ENCODE measurements at places on chromosomes 3 and 15. TPM values are rescaled to one million over a fixed set of nuclear protein-coding genes. Genes with fewer than 3 reads are reported as not detected.
A peak's percentile ranks its signal among the peaks of the same experiment; 100 is the strongest.

DNA sequence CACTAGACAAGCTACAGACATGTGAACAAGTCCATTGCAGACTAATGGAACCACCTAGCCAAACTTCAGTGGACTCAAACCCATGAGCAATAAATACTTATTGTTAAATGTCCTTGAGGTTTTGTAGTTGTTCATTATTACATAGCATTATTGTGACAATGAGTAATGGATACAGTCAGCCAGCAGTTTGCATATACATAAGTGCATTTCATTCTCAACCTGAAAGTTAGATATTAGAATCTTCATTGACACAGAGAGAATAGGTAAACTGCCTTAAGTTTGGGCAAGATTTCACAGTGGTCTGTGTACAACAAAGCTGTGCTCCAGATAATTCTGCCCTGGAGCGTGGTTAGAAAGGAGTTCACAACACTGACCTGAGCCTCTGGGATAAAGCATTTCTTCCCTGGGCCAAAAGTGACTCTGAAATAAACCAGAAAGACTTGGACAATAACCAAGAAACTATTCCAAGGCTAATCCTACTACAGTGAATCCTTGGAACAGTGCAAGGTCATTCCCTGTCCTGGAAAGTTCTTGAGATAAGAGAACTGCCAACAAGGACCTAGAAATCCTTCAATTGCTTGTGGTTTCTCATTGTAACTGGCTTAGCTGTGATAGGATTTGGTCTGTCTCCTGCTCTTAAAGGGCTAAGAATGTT lies 225.5 kb upstream of the STT3B start:
- no peaks in the 10 kb centered on the region for H3K36me3 ChIP-seq
- no peak overlapping the region for H3K4me3 ChIP-seq
- no peaks in the 10 kb centered on the region for H3K4me1 ChIP-seq

DNA sequence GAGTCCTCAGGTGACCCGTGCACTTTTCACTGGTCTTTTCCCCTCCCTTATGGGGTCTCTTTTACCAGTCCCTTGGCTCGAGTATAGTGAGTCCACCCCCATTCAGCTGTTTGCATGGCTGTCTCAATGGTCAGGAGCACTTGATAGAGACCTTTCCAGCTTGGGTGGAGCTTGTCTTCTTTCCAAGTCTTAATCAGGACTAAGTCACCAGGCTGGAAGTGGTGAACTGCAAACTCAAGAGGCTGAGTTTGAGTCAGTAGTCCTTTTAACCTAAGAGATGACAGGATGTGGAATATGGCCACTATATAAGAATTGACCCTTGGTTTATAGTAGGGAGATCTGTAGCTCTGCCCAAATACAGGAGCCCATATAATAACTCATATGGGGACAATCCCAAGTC lies 279.7 kb downstream of the PYDC2 start:
- H3K4me3 ChIP-seq, result no peak overlapping the region
- H3K4me1 ChIP-seq, result no peaks in the 10 kb centered on the region
- no peaks in the 10 kb centered on the region for H3K27me3 ChIP-seq
- DNase-seq, result no peak

DNA sequence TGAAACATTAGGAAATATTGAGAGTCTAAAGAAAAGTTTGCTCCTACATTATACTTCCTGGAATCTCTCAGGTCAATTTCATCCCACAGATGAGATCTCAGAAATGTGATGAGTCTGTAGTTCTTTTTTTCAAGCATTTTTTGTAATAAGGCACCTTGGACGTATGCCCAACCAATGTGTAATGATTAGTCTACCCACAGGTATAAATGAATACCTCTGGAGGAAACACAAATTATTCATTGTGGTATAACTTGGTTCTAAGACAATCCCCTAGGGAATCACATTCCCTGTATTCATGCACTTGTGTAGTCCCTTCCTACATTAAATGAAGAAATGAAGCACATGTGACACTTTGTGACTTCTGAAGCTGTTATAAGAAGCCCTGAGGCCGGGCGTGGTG lies 596.2 kb upstream of the UBE2E2 start:
- H3K36me3 ChIP-seq, result no peaks in the 10 kb centered on the region
- no peak overlapping the region for H3K4me3 ChIP-seq
- no peaks in the 10 kb centered on the region for H3K4me1 ChIP-seq

GRCh38 chr3:39343076-39343717 lies 13.7 kb downstream of the CCR8 start:
- no peaks in the 10 kb centered on the region for H3K27me3 ChIP-seq
- H3K36me3 ChIP-seq, result no peaks in the 10 kb centered on the region
- no peaks in the 10 kb centered on the region for H3K4me1 ChIP-seq
- DNase-seq, result no peak
- no peak overlapping the region for H3K4me3 ChIP-seq

DNA sequence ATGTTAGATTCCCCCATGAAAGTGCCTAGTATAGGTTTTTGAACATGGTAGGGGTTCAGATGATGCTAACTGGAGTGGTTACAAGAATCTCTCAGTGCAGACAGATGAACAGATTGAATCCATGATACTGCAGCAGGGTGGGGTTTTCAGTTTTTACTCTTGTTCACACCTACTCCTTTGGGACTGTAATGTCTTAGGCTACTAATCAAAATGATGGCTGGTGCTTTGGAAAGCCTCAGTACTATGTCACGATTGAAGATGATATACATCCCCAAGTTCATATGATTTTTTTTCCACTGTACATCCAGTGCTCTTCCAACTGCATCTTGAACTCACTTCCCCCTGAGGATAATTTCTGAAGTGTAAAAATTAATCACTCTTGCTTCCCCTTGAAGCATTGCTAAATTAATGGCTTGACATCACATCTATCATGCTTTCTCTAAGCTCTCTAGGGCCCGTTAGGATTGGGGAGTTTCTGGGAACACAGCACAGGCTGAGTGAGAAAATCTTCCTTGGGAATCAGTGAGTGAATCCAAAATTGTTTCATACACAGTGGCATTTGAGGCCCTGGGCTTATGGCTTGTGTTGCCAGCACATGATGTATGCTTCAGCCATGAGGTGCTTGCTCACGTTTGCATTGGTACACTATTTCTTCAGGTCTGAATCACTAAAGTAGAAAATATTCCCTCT lies 115.0 kb upstream of the TPRG1 start:
- H3K27ac ChIP-seq, result no peak overlapping the region
- no peak overlapping the region for H3K4me3 ChIP-seq
- H3K36me3 ChIP-seq, result no peaks in the 10 kb centered on the region
- H3K4me1 ChIP-seq, result no peaks in the 10 kb centered on the region

DNA sequence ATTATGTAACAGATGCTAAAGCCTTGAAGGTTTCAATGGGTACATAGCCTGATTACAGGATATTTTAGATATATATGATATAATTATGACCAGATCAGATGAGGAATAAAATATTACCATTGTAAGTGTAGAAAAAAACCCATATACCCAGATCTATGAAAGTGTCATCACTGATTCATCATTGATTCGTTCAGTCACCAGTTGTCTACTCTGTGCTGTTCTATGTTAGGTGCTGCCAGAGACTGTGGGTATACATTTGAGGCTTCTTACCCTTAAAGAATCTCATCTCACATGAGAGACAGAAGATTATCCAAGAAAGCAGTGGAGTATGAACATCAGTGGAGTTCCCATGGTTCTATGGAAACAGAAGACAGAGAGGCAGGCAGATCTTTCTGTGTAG lies 92.2 kb downstream of the MBNL1 start:
- no peak for DNase-seq
- no peaks in the 10 kb centered on the region for H3K27me3 ChIP-seq
- no peak overlapping the region for H3K4me3 ChIP-seq

DNA sequence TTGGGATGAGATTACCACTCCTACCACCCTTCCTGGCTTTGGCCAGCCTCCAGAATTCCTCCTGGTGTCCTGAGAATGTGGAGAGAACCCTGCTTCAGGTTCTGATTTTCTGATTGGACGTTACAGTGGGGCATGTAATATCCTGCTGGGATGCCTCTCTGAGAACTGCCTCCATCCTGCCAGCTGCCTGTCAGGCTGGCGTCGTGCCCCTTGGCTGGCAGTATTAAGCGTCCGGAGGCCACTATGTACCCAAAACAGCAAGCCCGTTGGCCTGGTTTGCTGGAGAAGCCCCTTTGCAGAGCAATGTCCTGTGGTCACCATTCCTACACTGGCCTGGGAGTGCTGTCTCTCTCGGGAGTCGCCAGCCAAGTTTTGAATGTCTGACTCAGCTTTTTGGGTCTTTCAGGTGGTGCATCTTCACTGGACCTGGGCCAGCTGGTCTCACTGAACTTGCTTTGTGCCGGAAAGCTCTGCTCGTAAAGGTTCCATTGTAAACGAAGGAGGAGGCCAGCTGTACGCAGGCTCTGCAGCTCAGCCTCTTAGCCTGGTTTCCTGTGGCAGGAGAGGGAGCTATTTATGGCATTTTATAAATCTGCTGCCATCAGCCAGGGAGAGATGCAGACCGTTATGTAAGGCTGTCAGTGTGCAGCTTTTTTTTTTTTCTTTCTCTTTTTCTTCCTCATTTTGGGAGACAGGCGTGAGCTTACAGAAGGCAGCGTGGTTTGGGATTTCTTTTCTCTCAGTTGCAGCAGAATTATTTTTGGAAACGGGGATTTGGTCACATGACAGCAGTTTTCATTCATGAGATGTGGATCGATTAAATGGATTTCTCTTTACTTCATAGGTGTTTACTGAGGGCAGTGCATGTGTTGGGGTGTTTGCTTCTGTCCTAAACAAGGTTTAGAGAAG lies 19.0 kb upstream of the TRAK1 start:
- peak overlapping the region; percentile 83 for H3K27ac ChIP-seq
- H3K36me3 ChIP-seq, result no peaks in the 10 kb centered on the region
- no peak for DNase-seq
- H3K4me3 ChIP-seq, result peak overlapping the region; percentile 25

GRCh38 chr3:198113206-198114053 lies 153.4 kb downstream of the LMLN start:
- H3K27me3 ChIP-seq, result peaks cover 68% of the 10 kb centered on the region
- H3K4me1 ChIP-seq, result peaks cover 8% of the 10 kb centered on the region
- no peaks in the 10 kb centered on the region for H3K36me3 ChIP-seq
- no peak overlapping the region for H3K27ac ChIP-seq

GRCh38 chr3:158095814-158096704 lies 10.2 kb downstream of the SHOX2 start:
- no peak overlapping the region for H3K27ac ChIP-seq
- no peak overlapping the region for H3K4me3 ChIP-seq
- no peaks in the 10 kb centered on the region for H3K36me3 ChIP-seq
- peaks cover 11% of the 10 kb centered on the region for H3K4me1 ChIP-seq
- H3K27me3 ChIP-seq, result peaks cover 96% of the 10 kb centered on the region

- peaks cover 78% of the 10 kb centered on the region for H3K36me3 ChIP-seq
- no peaks in the 10 kb centered on the region for H3K27me3 ChIP-seq
- peaks cover 94% of the 10 kb centered on the region for H3K4me1 ChIP-seq
- no peak overlapping the region for H3K4me3 ChIP-seq
- peak; percentile 57 for DNase-seq
These were observed 7.1 kb downstream of the AMOTL2 start for GRCh38 chr3:134366928-134367811.

DNA sequence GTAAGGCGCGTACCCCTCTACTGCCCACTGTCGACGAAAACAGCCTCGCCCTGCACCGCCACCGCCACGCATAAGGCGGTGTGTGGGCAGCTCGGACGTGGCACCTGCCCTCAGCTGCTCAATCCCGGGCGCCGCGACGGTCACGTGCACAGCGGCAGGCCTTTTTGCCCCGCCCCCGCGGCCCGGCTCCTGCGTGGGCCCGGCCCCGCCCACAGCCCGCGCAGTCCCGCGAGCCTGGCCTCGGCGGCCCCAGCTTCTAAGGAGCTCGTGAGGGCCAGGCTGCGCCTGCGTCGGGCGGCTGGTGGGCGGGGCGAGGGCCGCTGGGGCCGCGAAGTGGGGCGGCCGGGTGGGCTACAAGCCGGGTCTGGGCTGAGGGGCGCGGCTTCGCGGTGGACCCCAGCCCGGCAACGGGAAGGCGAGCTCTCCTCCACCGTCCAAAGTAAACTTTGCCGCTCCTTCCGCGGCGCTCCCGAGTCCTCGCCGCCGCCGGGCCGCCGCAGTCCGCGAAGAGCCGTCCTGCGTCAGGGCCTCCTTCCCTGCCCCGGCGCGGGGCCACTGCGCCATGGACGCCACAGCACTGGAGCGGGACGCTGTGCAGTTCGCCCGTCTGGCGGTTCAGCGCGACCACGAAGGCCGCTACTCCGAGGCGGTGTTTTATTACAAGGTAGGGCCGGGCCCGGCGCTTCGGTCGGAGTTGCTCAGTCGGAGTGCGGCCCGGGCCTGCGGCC lies at the start of gene CAPN7:
Gene CAPN7 (plus strand): TSS at position 313 of the 728 bp plus-strand sequence. CDS start 250 bp downstream, at position 563.
- H3K4me1 ChIP-seq, result peaks cover 15% of the 10 kb centered on the region
- peak within 1 kb of the TSS; percentile 97 for H3K27ac ChIP-seq
- H3K4me3 ChIP-seq, result peak within 1 kb of the TSS; percentile 93
- peaks cover 15% of the 10 kb centered on the region for H3K36me3 ChIP-seq
- H3K27me3 ChIP-seq, result no peaks in the 10 kb centered on the region
- peak; percentile 98 for DNase-seq

- DNase-seq, result peak; percentile 92
- H3K27me3 ChIP-seq, result no peaks in the 10 kb centered on the region
- H3K4me3 ChIP-seq, result peak within 1 kb of the TSS; percentile 83
- peak within 1 kb of the TSS; percentile 89 for H3K27ac ChIP-seq
- no peaks in the 10 kb centered on the region for H3K36me3 ChIP-seq
These were observed at the start of gene LYSMD2 for GRCh38 chr15:51737522-51738305. TSS of gene LYSMD2 (minus strand) at chr15:51737655. CDS start at chr15:51737622, 33 bp downstream.

DNA sequence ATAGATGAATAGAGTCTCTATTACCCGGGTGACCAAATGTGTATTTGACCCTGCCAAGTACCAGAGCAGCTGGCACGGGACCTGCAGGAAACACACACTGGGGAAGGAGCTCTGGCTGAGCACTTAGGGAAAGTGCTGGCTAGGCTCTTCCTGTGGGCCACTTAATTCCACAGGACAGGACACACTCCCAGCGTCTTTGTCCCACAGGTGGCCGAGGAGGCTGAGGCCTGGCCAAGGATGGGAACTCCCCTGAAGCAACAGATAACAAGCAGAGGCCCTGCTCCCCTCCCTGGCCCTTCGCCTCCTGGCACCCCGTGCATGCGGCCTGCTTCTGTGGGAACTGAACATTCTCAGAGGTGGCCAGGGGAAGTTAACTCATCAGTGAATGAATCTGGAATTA lies 180.8 kb downstream of the ATP10A start:
- no peaks in the 10 kb centered on the region for H3K27me3 ChIP-seq
- no peak overlapping the region for H3K27ac ChIP-seq
- no peaks in the 10 kb centered on the region for H3K4me1 ChIP-seq
- no peak for DNase-seq

- no peaks in the 10 kb centered on the region for H3K36me3 ChIP-seq
- no peaks in the 10 kb centered on the region for H3K27me3 ChIP-seq
- H3K4me3 ChIP-seq, result no peak overlapping the region
- peaks cover 3% of the 10 kb centered on the region for H3K4me1 ChIP-seq
These were observed 154.1 kb downstream of the TJP1 start for GRCh38 chr15:29668120-29668602.

- no peaks in the 10 kb centered on the region for H3K36me3 ChIP-seq
- H3K4me3 ChIP-seq, result no peak overlapping the region
- H3K4me1 ChIP-seq, result peaks cover 51% of the 10 kb centered on the region
- H3K27me3 ChIP-seq, result no peaks in the 10 kb centered on the region
- peak overlapping the region; percentile 48 for H3K27ac ChIP-seq
These were observed 31.7 kb upstream of the MFSD1 start for GRCh38 chr3:158769952-158770740.

The ADAMTS9 gene
- total RNA-seq, result 30.1 TPM

The C3orf85 gene
- not detected for total RNA-seq

The CACNA2D3 gene
- 7.3 TPM for total RNA-seq

The CIP2A gene
- 1.9 TPM for total RNA-seq

The SERPINI2 gene
- not detected for total RNA-seq

The LARP6 gene
- total RNA-seq, result 6.2 TPM

The GOLGA6B gene
- total RNA-seq, result not detected

The SLC28A1 gene
- not detected for total RNA-seq
